Left ventricle myocardium inferior (tissue), 1 donor: ENCODE measurements at places on chromosomes 5 and 9. TPM values are rescaled to one million over a fixed set of nuclear protein-coding genes. Genes with fewer than 3 reads are reported as not detected.

GRCh38 chr9:127241354-127241753, 23.2 kb upstream of the GARNL3 start:
- no peak for DNase-seq
- H3K36me3 ChIP-seq = peaks cover 12% of the 10 kb centered on the region
- H3K27me3 ChIP-seq = no peaks in the 10 kb centered on the region
- no peak overlapping the region for H3K4me3 ChIP-seq

DNA sequence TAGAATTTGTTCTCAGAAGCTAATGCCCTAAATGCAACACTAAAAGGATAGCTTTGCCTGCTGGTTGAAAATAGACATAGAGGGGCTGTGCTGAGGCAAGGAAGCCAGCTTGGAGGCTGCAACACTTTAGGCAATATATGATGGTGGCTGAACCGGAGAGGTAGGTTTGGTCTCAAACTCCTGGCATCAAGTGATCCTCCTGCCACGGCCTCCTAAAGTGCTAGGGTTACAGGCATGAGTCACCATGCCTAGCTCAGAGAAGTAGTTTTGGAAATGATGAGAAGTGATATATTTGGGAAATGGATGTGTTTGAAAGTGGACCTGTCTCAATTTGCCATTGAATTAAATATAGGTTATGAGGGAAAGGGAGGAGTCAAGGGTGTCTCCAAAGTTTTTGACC, 10.0 kb downstream of the DUSP1 start:
- H3K27ac ChIP-seq = no peak overlapping the region
- H3K4me1 ChIP-seq = peaks cover 35% of the 10 kb centered on the region
- H3K4me3 ChIP-seq = no peak overlapping the region

GRCh38 chr5:125412561-125413495, 666.4 kb upstream of the ZNF608 start:
- H3K27me3 ChIP-seq = no peaks in the 10 kb centered on the region
- peak overlapping the region; percentile 38 for H3K4me3 ChIP-seq
- peaks cover 47% of the 10 kb centered on the region for H3K4me1 ChIP-seq
- no peaks in the 10 kb centered on the region for H3K36me3 ChIP-seq

PCDHB14 gene
- total RNA-seq = 1.9 TPM

GRCh38 chr5:100950985-100951384, 47.9 kb upstream of the ST8SIA4 start:
- no peak for DNase-seq
- H3K4me3 ChIP-seq = no peak overlapping the region
- H3K36me3 ChIP-seq = no peaks in the 10 kb centered on the region
- H3K4me1 ChIP-seq = no peaks in the 10 kb centered on the region
- H3K27me3 ChIP-seq = no peaks in the 10 kb centered on the region

OCLN gene
- total RNA-seq = 2.0 TPM
